ENCODE measurements at places on chromosomes 1 and 21.
A peak's percentile ranks its signal among the peaks of the same experiment; 100 is the strongest.

GRCh38 chr1:84947536-84948410 is 49.1 kb downstream of the MCOLN2 start:
- H3K27ac ChIP-seq, result no peak overlapping the region
- no peak overlapping the region for H3K4me3 ChIP-seq
- DNase-seq, result no peak
- H3K4me1 ChIP-seq, result peaks cover 34% of the 10 kb centered on the region

DNA sequence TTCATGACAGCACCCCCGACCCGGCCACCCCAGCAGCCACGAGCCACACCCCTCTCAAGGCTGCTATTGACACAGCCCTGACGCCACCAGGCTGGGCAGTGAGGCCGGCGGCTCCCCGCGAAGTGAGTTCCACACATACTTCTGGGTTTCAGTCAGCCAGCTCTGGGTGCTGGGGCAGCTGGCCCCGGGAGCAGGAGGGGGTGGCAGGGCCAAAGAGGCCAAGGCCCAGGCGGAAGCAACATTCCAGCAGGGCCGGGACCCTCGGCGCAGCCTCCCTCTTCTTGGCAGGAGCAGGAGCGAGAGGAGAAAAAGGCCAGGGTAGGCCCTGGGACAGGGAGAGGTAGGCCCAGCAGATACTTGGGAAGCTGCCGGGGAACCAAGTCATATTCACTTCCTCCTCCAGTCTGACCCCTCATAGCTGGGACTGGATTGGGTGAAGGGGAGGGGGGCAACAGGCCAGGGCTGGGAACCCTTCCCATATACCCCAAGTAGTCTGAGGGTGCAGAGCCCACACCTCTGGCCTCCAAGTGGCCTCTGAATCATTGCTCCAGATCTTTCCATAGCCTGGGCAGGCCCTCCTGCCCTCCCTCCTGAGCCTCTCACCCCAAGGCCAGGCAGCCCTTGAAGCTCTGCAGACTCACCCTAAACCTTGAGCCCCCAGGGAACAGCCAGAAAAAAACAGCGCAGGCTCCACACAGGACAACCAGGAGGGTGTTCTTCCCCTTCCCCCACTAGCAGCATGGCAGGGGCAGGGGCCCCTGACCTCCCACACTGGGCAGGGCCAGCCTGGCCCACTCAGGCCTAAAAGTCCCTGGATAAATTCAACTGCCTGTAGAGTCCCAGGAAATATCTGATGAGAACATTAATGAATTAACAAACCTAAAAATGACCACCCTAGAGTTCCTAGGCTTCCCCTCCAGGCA is 5.7 kb downstream of the HSPG2 start:
- H3K4me1 ChIP-seq, result peaks cover 7% of the 10 kb centered on the region
- H3K27me3 ChIP-seq, result peaks cover 4% of the 10 kb centered on the region
- no peaks in the 10 kb centered on the region for H3K36me3 ChIP-seq
- no peak overlapping the region for H3K27ac ChIP-seq
- no peak overlapping the region for H3K4me3 ChIP-seq

DNA sequence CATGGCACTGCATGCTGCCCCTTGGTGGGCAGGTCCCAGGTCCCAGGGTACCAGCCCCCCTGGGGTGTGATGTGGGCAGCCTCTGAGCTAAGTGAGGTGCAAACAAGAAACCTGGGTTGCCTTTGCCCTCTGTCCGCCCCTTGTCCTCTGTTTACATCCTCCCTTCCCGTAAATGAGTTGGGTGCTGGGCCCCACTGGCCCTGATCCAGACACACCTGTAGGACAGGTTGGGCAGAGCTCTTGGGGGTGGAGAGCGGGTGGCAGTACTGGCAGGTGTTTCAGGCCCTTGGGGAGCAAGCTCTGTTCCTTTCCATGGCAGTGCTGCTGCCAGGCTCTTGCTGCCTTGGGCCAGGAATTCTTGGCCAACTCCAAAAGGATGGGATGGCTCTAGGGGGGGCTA is 35.8 kb downstream of the ELF3 start:
- H3K27me3 ChIP-seq, result no peaks in the 10 kb centered on the region
- no peak for DNase-seq
- H3K4me1 ChIP-seq, result no peaks in the 10 kb centered on the region
- no peak overlapping the region for H3K4me3 ChIP-seq
- H3K27ac ChIP-seq, result no peak overlapping the region

DNA sequence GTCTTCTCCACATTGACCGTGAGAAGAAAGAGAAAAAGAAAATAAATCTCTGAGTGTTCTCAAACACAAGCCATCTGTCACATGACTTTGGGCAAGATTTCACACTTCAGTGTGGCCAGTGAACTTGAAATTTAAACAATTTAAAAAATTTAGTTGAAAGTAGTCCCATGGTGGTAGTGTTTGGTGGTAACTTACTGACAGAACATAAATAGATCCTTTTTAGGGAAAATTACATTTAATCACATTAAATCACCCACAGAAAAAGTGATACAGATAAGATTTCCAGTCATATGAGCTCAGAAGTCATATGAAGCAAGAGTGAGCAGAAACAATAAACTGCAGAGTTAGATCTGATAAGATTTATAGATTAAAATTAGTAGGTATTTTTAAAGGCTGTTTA is 31.9 kb upstream of the SGIP1 start:
- no peak for DNase-seq
- no peak overlapping the region for H3K4me3 ChIP-seq
- H3K4me1 ChIP-seq, result no peaks in the 10 kb centered on the region
- peaks cover 48% of the 10 kb centered on the region for H3K27me3 ChIP-seq
- no peaks in the 10 kb centered on the region for H3K36me3 ChIP-seq

DNA sequence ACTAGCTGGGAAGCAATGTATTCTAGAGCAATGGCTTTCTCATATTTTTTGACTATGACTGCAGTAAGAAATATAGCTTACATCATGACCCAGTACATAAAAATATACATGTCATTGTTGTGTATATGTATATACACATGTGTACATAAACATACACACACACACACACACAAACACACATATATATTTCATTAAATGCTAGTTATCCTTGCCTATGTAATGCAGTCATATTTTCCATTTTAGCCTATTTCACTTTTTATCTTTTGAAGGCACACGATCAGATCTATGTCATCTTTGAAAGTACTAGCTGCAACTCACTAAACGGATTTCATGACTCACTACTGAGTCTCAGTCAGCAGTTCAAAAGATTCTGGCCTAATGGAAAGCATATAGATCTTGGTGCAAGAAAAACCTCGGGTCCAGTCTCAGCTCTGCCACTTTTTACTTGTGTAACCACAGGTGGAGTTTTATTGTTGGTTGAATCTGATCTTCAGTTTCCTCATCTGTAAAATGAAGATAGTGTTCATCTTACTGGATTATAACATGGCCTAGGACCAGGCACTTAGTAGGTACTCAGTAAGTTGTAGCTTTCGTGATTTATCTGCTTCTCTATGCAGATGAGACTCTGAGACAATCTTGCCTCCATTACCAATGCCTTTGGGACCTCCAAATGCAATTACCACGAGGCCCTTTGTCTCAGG is 325.6 kb downstream of the RRAGC start:
- no peak overlapping the region for H3K27ac ChIP-seq
- DNase-seq, result peak; percentile 27
- no peaks in the 10 kb centered on the region for H3K36me3 ChIP-seq
- peaks cover 22% of the 10 kb centered on the region for H3K4me1 ChIP-seq
- H3K27me3 ChIP-seq, result no peaks in the 10 kb centered on the region
- no peak overlapping the region for H3K4me3 ChIP-seq

- H3K27me3 ChIP-seq, result no peaks in the 10 kb centered on the region
- peaks cover 5% of the 10 kb centered on the region for H3K4me1 ChIP-seq
- H3K4me3 ChIP-seq, result no peak overlapping the region
- H3K27ac ChIP-seq, result no peak overlapping the region
These were observed 575.9 kb downstream of the USP25 start for GRCh38 chr21:16305686-16306085.

DNA sequence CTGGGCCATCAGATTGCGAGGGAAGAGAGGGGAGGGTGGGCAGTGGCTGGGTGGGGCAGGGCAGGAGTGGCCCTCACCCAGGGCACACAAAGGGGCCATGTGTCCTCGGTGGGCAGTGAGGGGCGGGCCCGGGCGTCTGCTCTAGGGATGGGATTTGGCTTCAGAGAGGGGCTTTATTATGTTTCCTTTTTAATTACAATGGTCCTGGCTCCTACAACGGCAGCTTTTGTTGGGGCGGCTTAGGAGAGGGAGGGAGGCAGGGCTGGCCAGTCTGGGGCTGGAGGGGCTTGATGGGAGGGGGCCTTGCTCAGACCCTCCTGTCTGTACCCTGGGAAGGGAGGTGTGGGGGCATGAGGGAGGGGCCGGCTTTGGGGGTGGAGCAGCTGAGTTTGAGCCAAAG is 102.8 kb upstream of the WNT4 start:
- H3K27me3 ChIP-seq, result peaks cover 7% of the 10 kb centered on the region
- H3K4me1 ChIP-seq, result no peaks in the 10 kb centered on the region
- H3K4me3 ChIP-seq, result no peak overlapping the region
- H3K27ac ChIP-seq, result no peak overlapping the region
- DNase-seq, result no peak

DNA sequence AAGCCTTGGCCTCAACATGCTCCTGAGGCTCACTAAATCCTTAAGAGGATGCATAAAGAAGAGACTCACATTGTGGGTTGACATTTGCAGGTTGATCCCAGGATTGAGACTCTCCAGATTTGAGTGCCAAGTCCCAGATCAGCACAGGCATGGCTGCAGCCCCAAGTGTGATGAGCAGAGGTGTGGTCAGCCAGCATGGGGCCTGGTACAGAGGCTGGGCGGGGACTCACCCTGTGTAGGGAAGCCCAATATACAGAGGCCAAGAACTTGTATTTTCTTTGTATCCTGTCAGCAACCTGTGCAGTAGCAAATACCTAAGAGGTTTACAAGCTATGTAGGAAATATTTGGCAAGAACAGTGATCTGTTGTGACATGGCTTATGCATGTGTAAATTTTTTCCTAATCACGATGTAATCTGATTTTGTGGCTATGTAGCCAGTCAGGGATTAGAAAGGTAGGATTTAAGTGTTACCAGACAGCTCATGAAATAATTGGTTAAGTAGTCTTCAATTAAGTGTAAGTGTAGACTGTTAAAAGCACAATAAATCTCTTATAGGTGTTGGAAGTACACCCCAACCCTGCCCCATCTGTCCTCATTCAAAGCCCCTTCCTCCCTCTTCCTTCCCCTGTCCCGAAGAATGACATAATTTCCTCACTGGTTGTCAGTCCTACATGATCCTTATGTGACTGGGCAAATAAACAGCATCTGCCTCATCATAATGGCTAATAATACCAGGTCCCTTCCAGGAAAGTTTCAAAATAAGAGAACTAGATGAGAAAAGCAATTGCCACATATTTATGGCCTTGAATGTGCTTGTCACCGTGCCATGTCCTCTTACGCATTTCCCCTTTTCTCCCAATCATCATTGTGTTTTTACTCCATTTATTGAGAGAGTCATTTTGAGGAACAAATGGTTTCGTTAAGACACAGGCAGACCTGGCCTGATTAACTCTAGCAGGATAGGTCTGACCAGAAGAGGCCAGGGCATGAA is 120.9 kb downstream of the HLX start:
- no peaks in the 10 kb centered on the region for H3K36me3 ChIP-seq
- H3K27ac ChIP-seq, result no peak overlapping the region
- no peaks in the 10 kb centered on the region for H3K27me3 ChIP-seq
- H3K4me1 ChIP-seq, result no peaks in the 10 kb centered on the region
- DNase-seq, result no peak
- H3K4me3 ChIP-seq, result no peak overlapping the region

DNA sequence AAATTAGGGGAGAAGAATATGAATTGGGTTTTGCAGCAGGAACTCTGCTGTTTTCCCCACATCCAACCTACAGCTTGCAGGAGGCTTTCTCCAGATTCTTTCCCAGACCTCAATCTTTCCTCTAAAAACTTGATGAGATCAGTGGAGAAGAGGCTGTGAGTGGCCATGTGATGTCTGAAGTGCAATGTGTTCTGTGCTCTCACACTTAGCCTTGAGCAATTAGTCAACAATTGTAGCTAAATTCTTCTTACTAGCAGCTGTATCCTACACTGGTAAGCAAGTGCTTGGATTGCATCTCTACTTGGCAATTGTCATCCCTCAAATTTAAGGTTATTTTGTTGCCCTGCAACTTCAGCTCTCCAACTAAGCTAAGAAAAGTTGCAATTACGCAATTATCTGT is 807.3 kb upstream of the RGS18 start:
- no peak overlapping the region for H3K27ac ChIP-seq
- no peak overlapping the region for H3K4me3 ChIP-seq
- no peaks in the 10 kb centered on the region for H3K36me3 ChIP-seq
- DNase-seq, result no peak

DNA sequence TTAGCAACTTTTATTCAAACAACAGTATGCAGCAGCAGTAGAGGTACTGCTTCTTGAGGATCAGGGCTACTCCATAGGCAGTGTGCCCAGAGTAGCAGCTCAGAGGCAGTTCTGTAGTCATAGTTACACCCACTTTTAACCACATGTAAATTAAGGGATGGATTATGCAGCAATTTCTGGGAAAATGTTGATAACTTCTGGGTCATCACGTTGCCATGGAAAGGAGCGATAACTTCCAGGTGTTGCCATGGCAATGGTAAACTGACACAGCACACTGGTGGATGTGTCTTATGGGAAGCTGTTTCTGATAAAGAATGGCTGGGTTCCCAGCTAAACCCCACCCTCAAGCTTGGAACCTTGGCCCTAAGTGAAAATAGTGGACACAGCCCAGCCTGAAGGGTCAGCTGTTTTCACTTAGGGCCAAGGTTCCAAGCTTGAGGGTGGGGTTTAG is 29.0 kb upstream of the PLA2G2A start:
- no peak overlapping the region for H3K27ac ChIP-seq
- H3K36me3 ChIP-seq, result peaks cover 3% of the 10 kb centered on the region
- no peaks in the 10 kb centered on the region for H3K4me1 ChIP-seq
- DNase-seq, result no peak

GRCh38 chr1:226717256-226717909 is 21.7 kb downstream of the ITPKB start:
- DNase-seq, result no peak
- H3K36me3 ChIP-seq, result peaks cover 51% of the 10 kb centered on the region
- H3K4me3 ChIP-seq, result peak overlapping the region; percentile 85
- peak overlapping the region; percentile 92 for H3K27ac ChIP-seq
- H3K27me3 ChIP-seq, result no peaks in the 10 kb centered on the region

DNA sequence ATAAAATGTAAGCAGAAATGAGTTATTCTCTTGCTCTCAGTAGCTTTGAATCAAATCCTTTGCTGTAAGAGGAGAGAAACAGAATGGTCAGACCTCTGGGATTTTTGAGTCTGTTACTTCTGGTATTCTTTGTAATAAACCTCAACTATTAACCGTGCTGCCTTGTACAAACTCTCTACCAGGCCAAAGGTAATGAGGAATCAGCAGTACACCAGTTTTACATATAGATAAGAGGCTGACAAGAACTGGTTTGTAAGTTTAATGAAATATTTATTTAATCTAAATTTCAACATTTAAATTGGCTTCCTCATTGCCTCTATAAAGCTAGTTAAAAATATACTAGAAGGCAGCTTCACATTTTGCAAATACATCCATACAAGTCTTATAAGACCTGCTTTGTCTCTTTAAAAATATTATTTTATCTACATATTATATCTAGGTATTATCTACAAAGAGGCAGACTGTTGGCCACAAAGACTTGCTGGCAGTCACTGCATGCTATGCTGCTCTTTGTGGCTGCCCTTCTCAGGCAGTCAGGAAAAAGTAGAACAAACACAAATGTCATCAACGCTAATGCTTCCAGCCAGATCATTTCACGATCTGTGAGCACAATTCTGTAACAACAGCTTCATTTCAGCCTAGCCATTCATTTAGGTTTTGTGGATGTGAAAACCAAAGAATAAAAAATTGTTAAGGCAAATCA is 173.0 kb downstream of the GABPA start:
- H3K36me3 ChIP-seq, result no peaks in the 10 kb centered on the region
- DNase-seq, result no peak
- H3K27ac ChIP-seq, result no peak overlapping the region
- no peaks in the 10 kb centered on the region for H3K4me1 ChIP-seq

- H3K27ac ChIP-seq, result peak overlapping the region; percentile 95
- peaks cover 31% of the 10 kb centered on the region for H3K4me1 ChIP-seq
- H3K4me3 ChIP-seq, result no peak overlapping the region
- no peaks in the 10 kb centered on the region for H3K27me3 ChIP-seq
- DNase-seq, result peak; percentile 13
These were observed 74.1 kb downstream of the SERINC2 start for GRCh38 chr1:31487143-31487542.
